ENCODE measurements at places on chromosomes 4 and X.

- DNase-seq: no peak
These were observed 241.1 kb downstream of the MAPK10 start for GRCh38 chr4:86118711-86119110.

DNA sequence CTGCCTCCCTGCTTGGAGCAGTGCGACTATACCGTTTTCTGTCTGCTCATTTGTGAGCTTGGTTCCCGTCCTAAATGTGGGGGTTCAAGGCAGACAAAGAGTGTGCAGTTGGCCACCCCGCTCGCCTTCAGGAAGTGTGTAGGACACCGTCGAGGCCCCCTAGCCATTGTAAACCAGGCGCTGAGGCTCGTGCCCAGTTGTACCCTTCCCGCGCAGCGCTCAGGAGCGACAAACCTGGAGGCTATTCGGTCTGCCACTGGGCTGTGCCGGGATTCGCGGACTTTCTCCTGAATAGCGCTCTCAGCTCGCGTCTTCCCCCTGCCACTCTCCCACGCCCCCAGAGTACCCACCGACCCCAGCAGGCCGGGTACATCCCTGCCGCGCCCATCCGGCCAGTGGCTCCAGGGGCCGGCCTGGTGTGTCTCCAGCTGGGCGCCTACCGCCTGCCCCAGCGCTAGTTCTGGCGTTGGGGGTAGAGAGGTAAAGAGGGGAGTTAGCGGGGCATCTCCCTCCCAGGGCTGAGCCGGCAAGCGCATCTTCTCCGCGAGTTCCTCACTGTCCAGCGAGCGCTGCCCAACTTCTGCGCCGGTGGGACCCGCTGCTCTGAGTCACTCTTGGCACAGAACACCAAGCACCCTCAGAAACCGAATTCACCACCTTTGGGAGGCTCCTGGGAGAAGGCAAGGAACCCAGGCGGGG is 880 bp upstream of the LONRF3 start:
- DNase-seq: no peak

DNA sequence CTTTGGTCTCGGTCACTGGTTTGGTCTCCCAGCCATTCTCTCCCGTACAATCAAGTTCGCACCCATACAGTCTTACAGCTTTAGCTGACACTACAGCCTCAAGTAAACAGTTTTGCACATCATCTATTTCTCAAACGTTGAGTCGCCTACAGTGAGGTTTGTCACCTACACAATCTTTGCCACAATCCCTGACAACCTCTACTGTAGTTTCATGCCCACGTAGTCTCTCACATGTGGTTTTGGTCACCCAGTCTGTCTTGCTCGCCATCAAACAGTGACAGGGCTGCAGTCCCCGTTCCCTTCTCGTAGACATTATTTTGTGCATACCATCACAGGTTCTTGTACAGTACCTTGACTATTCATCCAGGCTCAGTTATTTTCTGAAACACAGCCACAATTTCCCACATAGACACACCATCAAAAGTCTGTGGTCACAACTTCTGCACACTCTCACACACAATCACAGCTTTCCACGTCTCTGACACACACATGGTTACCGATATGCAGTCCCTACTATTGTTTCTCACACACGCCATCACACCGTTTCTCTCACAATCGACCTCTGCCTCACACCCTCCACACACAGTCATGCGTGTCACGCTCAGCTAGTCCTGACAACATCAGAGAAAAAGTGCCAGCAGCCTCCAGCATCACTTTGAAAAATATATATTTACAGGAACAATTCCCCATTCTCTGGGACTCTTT is 5.3 kb upstream of the CFP start:
- DNase-seq: no peak

- no peak for DNase-seq
These were observed at the start of gene MAGEA4 for GRCh38 chrX:151912780-151913179. Gene MAGEA4, plus strand, starts transcription at chrX:151912889. Its CDS starts 10,776 bp downstream, at chrX:151923665.

- no peak for DNase-seq
These were observed 1153.0 kb downstream of the C4orf33 start for GRCh38 chr4:130249002-130249401.

- no peak for DNase-seq
These were observed 76.9 kb downstream of the RRAGB start for GRCh38 chrX:55794405-55794804.

DNA sequence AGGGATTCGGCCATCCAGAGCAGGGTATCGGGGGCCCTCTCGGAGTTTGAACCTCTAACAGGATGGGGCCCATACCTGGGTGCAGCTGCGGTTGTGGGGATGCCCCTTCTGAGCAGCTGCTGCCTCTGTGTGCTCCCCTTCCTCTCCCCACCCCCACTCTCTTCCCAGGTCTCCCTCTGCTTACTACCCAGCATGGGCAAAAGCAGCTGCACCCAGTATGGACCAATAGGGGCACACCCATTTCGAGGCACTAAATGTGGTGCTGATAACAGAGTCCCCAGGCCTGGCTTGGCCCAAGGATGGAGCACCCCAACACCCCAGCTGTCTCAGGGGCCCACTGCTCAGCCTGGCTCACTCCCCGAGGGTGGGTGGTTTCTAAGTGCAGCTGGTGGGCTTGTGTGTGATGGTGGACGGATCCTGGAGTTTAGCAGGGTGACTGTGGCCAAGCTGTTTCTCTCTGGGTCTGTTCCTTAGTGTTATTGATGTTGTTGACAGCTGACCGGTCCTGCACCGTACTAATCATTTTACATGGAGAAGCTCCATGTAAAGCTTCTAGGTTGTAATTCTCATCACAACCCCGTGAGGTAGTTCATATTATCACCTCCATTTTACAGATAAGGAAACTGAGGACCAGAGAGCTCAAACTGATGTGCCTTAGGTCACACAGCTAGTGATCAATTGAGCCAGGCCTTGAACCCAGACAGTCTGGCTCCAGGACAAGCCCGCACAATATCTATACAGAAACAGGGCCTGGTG is 13.1 kb upstream of the KIAA0232 start:
- DNase-seq: no peak

DNA sequence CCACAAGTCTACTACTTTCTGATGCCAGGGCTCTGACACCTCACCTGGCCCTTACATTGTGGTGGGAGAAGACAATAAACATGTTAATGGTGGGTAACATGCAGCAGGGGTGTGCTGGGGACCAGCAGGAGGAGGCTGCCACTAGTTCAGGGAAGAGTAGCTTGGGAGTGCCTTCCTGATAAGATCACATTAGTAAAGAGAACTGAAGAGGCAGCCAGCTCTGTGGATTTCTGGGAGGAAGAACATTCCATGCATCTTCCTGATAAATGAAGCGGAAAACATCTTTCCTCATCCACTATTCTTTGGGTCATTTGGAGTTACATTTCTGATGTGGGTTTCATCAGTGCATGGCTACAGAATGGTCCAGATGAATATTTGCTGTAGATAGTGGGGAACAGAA is 9.0 kb downstream of the RNF150 start:
- no peak for DNase-seq
